ENCODE measurements at places on chromosomes 1 and 21.
A peak's percentile ranks its signal among the peaks of the same experiment; 100 is the strongest.

DNA sequence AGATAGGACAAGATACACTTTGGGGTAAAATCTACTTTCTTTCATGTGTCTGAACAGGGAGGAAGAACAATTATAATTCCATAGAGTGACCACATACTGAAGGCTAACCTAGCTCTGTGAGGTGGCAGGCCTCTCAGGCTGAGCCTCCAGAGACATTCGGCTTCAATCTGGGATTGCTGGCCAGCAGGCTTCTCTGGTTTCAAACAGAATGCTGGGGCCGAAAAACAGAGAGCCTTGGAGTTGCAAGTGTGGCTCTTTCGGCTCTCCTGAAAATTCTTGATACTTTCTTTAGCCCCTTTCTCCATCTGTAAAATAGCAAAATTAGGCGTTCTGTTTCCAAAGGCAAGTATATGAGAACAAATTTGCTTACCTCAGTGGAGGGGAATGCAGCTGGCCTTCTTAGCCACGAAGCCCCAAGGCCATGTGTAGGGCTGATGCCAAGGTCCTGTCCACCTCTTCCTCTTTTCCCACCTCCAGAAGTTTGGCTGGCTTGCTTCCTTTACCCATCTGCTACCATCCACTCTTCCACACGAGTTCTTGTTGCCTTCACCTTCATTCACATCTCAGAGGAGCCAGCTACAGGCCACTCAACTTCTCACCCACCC is 30.0 kb upstream of the UBE2U start:
- DNase-seq, result no peak

DNA sequence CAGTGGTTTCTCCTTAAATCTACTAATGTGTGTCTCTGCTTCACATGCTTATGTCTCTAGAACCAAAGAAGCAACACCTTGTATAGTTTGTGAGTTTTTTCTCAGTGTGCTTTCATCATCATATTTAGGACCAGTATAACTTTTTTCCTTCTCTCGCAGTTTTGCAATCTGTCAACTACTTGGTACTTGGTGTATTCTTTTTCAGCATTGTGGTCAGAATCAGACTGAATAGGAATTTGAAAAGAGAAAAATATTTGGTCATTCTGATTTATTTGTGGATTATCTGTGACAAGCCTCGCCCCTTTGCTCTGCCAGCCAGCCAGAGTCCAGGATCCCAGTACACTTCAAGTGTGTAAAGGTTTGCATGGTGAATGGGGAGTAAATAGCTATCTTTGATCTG is 122.3 kb downstream of the C1orf21 start:
- DNase-seq, result no peak

GRCh38 chr1:28534671-28535070 is 18.2 kb upstream of the TRNAU1AP start:
- DNase-seq, result no peak

DNA sequence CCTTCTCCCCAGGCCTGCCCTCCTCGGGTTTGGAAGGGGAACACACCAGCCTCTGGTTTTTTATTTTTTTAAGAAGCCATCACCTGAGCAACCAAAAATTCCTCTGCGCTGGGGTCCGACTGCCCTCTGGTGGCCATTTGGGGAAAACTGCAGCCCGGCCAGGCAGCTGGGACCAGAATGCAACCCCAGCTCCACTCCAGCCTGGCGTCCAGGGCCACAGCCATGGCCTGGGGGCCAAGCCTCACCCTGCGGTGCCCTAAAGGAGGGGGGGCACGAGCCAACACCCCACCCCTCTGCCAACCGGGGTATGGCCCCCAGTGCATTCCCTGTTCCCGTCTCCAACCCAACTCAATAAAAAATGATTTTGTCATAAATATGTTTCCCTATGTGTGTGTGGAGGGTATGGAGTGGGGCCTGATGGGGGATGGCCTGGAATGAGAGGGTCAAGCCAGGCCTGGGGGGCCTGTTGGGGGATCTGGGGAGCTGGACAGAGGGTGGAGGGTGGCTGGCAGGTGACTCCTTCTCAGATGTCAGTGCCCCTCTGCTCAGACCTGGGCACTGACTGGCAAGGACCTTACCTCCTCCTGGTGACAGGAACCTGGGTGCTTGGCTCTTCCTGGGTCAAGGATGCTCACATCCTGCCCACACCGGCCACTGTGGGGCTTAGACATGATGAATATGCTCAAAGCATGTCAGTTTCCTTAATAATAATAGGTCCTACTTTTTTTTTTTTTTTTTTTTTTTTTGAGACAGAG is 3.2 kb downstream of the GPR3 start:
- DNase-seq, result peak; percentile 72

DNA sequence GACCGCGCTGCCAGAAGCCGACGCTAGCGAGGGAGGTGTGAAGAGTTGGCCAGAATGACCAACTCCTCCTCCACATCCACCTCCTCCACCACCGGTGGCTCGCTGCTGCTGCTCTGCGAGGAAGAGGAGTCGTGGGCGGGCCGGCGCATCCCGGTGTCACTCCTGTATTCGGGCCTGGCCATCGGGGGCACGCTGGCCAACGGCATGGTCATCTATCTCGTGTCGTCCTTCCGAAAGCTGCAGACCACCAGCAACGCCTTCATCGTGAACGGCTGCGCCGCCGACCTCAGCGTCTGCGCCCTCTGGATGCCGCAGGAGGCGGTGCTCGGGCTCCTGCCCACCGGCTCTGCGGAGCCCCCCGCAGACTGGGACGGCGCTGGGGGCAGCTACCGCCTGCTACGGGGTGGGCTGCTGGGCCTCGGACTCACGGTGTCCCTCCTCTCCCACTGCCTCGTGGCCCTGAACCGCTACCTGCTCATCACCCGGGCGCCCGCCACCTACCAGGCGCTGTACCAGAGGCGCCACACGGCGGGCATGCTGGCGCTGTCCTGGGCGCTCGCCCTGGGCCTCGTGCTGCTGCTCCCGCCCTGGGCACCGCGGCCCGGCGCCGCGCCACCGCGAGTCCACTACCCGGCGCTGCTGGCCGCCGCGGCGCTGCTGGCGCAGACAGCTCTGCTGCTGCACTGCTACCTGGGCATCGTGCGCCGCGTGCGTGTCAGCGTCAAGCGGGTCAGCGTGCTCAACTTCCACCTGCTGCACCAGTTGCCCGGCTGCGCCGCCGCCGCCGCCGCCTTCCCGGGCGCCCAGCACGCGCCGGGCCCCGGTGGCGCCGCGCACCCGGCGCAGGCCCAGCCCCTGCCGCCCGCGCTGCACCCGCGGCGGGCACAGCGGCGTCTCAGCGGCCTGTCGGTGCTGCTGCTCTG is 1.2 kb downstream of the GPR88 start:
- DNase-seq, result no peak

- DNase-seq, result no peak
Observed at GRCh38 chr1:36475910-36476604, 6.7 kb downstream of the CSF3R start.

GRCh38 chr1:7493711-7494454 is 277.2 kb upstream of the VAMP3 start:
- DNase-seq, result no peak

DNA sequence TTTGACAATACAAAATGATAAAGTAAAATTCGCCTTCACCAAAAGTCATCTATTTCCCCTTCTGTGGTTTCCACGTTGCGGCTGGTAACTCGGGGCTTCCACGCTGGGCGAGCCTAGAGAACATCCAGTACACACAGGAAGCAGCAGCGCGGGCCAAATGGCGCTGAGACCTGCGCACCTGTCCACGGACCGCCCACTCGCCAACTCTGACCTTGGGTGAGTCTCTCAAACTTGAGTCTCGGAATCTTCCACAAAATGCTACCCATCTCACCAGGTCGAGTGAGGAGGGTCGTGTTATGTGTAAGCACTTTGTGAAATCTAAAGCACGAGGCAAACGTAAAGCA is 820 bp upstream of the TTF2 start:
- no peak for DNase-seq

Measured in fibroblast of skin of scalp (primary cell).